NCI-H187 (cell line): ENCODE measurements at places on chromosomes 7 and 10.

DNA sequence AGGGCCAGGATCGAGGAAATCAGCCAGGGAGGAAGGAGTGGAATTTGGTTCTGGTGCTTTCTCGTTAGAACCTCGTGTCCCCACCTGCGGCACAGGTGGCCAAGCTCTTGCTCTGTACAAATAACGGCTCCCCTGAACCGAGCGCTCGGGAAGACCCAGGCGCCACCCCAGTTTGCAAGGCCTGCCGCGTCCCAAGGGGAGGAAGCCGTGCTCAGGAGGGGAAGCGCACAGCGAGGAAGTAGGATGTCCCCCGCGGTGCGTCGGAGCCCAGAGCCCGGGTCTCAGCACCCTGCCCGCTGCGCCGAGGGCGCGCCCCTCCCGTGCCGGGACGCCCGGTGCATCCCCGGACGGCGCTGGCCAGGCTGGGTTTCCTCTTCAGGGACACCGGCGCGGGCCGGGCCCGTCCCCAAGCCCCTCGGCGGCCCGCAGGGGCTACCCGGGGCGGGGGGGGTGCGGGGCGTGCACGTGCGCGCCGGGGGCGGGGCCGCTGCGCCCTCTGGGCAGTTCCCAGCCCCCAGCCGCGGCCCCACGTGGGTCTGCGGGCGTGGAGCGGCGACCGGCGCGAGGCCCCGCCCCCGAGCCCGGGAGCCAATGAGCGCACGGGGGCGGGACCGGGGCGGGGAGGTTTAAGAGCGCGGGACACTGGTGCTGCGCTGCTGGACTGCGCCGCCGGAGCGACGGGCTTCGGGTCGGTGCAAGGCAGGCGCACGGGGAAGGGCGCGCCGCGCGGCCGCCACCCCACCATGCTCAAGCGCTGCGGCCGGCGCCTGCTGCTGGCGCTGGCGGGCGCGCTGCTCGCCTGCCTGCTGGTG is at the start of gene LFNG:
LFNG (plus strand) TSS at position 656 of the 812 bp plus-strand sequence; CDS start at position 744, 88 bp downstream.
- DNase-seq = peak; percentile 89

GRCh38 chr7:84877943-84878570 is 308.8 kb downstream of the SEMA3D start:
- DNase-seq = no peak

GRCh38 chr7:157969995-157970394 is 617.6 kb downstream of the PTPRN2 start:
- no peak for DNase-seq

DNA sequence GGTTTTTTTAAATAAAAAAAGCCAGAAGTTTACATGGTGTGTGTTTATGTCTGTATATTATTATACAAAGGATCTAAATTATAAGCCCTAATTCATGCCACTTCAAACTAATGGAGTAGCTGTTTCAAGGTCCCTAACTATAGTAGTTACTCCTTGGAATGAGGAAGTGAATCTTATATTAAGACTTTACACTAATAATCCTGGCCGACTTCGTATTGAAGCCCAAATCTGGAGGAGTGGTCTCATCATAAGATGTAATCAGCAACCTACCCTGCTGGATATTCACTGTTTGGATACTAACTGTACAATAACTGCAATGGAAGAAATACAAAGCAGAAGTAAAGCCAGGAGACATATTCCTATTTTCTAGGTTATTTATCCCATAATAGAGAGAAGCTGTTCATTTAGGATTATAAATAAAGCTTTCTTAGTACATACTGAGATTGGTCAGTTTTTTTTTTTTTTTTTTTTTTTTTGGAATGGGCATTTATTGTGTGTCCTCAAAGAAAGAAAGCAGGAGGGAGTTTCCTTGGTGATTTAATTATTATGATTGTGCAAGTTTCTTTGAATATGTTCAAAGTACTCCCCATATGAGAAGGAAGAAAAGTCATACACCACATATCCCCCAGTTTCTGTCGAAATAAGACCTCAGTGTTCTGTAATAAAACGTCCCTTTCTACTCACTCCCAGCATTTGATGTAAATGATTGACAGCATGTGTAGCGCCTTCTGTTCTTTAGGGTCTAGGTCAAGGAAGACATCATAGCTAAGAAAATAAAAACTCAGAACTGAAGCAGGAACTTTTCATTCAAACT is 397.8 kb downstream of the EXOC4 start:
- no peak for DNase-seq

GRCh38 chr10:47406870-47407691 is 23.0 kb upstream of the ZNF488 start:
- DNase-seq = no peak

DNA sequence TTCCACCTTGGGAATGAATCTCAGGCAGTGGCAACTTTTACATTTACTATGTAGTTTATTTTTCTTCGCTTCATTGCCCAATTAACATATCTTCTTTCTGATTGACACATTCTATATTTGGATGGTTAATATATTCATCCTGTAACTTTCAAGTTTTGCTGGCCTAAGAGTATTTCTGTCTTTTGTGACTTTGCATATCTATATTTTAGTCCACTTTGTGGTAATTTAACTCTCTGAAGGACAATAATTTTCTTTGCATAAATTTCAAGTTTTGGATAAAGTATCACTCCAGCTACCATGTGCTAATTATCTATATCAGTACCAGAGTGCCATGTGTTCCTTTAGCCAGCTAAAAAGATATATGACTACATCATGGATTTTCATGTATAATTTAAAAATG is 151.5 kb upstream of the KAT6B start:
- DNase-seq = no peak

DNA sequence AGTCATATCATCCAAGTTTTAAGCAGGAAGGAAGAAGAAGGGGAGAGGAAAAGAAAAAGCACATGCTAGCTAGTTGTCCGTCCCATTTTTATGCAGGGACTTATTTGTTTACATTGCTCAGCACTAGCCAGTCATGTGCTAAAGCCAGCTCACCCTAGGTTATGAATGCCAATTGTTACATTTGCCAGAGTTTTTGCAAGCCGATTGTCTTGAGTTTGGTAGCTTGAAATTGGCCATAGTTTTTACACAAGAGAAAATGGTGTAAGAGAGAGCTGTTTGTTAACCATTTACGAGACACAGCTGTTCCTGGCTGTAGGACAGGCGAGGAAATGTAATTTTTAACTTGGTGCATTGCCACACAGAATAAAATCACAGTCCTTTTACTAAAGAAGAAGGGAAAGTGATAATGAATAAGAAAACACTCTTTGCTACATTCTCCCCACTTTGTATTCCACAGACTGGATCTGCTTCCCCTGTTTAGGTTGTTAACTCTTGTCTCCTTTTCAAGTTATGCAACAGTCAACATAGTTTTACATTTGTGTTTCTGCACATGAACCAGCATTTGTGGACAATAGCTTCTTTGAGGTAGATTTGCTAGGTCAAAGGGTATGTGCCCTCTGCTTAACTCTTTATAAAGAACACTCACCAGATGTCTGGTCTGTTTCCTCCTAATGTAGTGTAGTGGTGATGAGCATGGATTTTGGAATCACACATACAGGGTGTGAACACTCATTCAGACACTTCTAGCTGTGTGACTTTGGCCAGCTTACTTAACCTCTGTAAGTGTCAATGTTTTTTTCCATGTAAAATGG is 357.2 kb downstream of the LRMDA start:
- no peak for DNase-seq

GRCh38 chr7:107103369-107103768 is 58.9 kb downstream of the PRKAR2B start:
- no peak for DNase-seq

DNA sequence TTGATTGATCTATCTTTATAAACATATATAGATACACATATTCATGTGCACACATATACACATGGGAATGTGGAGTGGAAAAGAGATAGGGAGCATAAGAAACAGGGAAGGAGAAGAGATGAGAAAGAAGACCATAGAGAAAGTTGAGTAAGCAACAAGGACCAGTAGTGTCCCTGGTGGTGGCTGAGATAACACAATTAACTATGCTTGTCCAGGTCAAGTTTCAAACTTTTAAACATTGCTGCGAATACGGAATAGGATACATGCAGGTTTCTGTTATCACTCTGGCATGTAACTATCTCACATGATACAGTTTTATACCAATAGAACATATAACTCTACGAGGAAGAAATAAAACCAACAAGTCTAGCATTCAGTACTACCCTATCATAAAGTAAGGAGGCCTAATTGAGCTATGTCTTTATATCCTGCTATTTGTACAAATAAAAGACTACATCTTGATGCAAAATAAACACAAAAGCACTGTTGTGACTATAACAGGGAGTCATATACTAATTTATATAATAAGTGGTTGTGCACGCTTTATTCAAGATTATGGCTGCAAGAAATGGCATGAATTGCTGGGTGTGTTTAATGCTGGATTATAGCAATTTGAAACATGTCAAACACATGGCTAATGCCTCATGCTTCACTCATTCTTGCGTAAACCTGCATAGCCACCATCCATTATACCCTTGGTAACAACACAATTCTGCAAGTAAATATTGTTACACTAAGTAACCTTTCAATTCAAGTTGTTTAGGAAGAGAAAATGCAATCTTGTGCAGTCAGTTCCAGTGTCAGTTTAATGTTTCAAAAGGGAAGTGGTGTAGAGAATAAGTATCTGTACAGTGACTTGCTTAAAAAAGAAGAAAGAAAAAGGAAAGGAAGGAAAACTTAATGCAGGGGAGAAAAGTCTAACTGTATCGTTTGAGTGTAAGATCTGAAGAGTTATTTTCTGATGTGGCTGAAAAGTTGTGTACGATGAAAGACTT is 8.2 kb downstream of the FOXP2 start:
- DNase-seq = peak; percentile 48

- no peak for DNase-seq
Observed at GRCh38 chr10:89278900-89279392, 22.9 kb upstream of the IFIT2 start.

DNA sequence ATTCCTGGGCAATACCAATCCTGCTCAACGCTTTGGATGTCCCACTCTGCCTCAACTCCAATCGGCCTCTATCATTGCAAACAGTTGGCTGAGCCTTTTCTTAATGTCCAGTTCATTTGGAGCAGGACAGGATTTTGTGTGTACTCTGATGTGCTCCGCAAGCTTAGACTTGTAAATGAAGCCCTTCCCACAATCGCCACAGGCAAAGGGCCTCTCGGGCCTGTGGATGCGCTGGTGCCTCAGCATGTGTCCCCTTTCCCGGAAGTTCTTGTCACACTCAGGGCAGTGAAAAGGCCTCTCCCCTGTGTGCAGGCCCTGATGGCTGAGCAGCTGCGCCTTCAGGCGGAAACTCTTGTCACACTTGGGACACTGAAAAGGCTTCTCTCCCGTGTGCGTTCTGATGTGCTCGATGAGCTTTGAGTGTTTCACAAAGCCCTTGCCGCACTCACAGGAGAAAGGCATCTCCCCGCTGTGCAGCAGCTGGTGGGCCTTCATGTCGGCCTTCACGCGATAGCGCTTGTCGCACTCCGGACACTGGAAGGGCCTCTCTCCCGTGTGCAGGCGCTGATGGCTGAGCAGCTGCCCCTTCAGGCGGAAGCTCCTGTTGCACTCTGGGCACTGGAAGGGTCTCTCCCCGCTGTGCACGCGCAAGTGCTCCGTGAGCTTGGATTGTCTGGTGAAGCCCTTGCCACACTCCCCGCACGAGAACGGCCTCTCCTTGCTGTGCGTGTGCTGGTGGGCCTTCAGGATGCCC is 20.0 kb downstream of the ZNF786 start:
- peak; percentile 52 for DNase-seq

- DNase-seq = peak; percentile 42
Observed at GRCh38 chr7:20330928-20331909, 519 bp downstream of the ITGB8 start.

DNA sequence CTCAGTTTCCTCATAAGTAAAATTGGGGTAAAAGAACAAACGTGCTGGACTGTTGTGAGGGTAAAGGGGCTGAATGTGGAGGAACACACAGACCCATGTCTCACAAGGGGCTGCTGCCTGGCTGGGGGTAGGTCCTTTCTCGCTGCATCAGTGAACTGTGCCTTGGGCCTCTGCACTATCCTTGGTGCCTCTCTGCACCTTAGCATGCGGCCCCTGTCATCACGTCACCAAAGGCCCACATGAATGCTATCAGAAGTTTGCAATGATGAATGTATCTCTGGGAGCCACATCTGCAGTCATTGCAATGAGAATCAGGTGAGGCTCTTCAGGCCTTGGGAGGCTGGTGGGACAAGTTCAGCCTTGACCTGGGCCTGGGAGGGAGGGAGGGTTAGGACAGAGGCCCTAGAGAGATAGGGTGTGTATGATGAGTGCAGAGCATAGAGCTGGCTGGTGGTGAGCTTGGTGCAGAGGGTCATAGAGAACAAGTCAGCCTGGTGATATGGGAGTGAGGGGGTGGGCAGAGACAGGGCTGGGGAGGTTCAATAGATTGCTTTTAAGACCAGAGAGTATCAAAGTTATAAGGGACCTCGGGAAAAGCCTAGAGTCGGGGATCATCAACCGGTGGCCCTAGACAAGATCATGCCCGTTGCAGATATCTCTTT is 308.4 kb downstream of the RPS24 start:
- DNase-seq = no peak

DNA sequence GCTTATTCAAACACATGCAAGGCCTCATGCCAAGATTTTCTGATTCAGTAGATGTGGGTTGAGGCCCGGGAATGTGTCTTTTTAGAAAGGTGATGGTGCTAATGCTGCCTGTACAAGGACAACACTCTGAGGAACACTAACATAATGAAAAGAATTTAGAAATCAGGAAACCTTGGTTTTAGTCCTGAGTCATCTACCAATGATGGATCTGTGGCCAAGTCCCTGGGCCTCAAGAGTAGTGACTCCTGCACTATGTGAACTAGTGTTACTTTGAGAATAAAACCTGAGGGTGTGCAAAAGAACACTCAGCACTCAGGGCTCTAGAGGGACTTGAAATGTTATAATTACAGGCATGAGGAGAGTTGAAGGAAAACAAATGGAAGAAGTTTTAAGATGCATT is 741.7 kb upstream of the GALNT17 start:
- DNase-seq = no peak

GRCh38 chr7:151869455-151869854 is 7.5 kb downstream of the PRKAG2 start:
- no peak for DNase-seq

DNA sequence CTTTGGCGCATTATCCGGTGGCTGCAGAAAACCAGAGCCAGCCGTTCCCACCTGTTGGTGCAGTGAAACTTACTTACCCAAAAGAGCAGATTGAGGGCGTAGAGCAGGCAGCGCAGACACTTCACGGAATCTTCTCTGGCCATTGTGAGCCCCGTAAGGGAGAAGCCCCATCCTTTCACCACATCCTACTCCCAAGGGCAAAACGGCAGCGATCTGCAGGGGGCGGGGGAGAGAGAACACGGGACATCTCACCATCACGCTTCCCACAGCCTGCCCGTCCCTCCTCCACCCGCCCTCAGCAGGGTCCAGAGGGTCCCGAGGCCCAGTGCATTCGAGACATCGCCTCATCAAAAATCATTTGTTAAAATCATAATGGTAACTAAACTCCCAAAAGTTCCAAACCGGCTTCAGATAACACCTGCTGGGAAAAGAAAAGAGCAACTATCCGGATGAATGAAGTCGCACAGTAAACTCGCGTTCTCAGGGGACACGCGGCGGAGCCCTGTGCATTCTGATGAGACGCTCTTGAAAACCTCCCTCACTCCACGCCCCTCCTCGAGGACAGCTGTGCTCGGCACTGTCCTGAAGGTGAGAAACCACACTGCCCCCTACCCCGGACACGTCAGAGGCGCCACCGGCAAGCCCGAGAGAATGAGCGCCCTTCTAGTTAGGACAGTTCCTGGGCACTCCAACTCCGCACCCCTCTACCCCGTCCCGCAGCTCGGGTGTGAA is 1.2 kb downstream of the TSPAN12 start:
- DNase-seq = peak; percentile 22
